ENCODE measurements at places on chromosomes 2 and 18.

- no peak for DNase-seq
These were observed 132.1 kb upstream of the MAP3K20 start for GRCh38 chr2:172943539-172943938.

- DNase-seq: no peak
These were observed 364.3 kb downstream of the RNF144A start for GRCh38 chr2:7281231-7282201.

GRCh38 chr2:26064846-26065245, 31.0 kb downstream of the RAB10 start:
- no peak for DNase-seq

GRCh38 chr2:189363559-189363958, 77.7 kb upstream of the WDR75 start:
- DNase-seq: no peak

DNA sequence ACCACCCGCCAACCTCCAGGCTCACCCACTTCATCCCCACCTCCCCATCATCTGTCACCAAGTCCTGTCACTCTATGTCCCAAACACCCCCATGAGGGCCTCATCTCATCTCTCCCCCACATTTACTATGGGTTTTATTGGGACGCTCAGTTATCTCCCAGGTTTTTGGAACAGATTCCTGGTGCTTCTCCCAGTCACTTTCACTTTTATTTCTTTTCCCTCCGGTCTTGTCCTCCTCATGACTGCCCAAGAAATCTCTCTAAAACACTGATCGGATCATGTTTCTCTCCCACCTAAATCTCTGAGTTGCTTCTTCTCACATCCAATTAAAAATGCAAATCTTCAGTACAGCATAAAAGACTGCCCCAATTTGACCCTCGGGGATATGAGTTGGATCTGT, 273.1 kb downstream of the PHLPP1 start:
- no peak for DNase-seq

Data from iPS-NIHi11 (cell line).